ENCODE measurements at places on chromosomes 2 and 18.

- DNase-seq, result no peak
Measured at GRCh38 chr2:23824777-23825212, 102.1 kb downstream of the ATAD2B start.

DNA sequence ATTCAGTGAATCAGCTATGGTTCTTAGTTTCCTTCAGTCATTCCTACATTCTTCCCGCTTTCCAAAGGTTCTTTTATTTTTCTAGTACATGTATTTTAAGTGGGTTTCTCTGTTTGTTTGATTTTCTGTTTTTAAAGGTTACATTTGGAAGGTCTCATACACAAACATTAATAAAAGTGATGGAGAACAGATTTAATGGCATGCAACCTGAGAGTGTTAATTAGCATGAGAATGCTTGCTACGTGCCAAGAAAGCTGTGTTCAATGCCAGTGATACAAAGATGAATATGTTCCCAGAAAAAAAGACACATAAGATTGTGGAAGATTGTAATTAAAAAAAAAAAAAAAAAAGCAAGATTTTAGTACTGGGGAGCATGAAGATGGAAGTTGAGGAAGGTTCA is 61.8 kb upstream of the CDC42EP3 start:
- no peak for DNase-seq

- DNase-seq, result no peak
Measured at GRCh38 chr2:238467792-238468191, 41.1 kb downstream of the ASB1 start.

DNA sequence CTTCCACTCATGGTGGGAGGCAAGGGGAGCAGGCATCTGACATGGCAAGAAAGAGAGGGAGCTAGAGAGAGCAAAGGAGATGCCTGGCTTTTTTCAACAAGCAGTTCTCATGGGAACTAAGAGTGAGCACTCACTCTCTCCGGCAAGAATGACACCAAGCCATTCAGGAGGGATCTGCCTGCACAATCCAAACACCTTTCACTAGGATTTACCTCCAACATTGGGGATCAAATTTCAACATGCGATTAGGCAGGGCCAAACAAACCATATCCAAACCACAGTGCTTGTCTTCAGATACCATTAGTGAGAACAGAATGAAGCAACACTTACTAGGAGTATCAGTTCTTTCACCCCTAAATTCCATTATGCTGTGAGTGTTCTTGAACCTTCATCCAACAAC is 77.3 kb downstream of the FIGN start:
- no peak for DNase-seq

- DNase-seq, result no peak
Measured at GRCh38 chr18:7946734-7947377, 379.7 kb downstream of the PTPRM start.

DNA sequence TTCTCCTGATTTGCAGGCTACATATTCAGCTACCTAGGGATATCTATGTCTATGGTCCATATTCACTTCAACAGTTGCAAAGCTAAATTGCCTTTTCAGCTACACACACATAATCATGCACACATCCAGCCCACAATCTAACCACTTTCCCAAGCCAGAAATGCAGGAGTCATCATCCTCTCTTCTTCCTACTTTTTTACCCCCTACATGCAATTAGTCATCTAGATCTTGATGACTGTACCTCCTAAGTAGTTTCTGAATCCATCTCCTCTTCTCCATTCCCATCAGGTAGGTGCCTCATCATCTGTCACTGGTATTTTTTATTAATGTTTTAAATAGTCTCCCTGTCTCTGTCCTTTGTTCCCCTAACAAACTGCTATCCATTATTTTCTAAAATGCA is 23.7 kb upstream of the SPRED2 start:
- DNase-seq, result no peak

DNA sequence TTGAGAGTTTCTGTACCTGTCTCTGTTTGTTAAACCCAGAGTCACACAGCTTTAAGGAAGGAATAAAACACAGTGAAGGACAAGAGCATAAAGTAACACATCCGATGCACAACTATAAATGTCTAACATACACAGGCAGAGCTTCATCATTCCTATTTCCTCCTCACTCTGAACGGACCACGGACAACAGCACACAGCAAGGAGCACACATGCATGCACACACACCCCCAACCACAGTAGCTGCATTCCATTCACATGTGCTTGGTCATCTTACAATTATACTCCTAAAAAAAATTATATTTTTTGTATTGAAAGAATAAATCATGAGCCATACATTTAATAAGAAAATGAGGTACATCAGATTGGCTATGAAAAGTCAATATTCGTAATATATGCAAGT is 58.3 kb downstream of the ID2 start:
- DNase-seq, result no peak

DNA sequence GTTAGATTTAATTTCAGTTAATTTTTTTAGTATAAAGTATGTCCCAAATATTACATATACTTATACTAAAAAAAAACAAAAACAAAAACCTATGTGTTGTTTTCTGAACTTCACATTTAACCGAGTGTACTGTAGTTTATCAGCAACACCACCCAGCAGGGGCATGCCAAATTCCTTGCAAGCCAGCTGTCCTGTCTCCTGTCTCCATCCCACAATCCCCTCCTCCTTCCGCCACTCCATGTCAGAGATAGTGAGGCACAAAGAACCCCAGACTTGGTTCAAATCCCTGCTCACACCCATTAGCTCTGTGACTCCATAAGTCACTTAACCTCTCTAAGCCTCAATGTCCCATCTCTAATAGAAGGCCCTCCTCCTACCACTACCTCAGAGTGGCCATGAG is 9.4 kb downstream of the CHST10 start:
- DNase-seq, result no peak

- no peak for DNase-seq
Measured at GRCh38 chr18:63374540-63374939, 7.5 kb upstream of the KDSR start.

- no peak for DNase-seq
Measured at GRCh38 chr2:181258720-181259119, 198.5 kb upstream of the ITGA4 start.

Data from stimulated activated CD8-positive, alpha-beta memory T cell treated with anti-CD3 and anti-CD28 coated beads, Interleukin-2, amount 100 ng/mL, for 1 hour (primary cell).